ENCODE measurements at places on chromosomes 16 and 17. TPM values are rescaled to one million over a fixed set of nuclear protein-coding genes. Genes with fewer than 3 reads are reported as not detected.
A peak's percentile ranks its signal among the peaks of the same experiment; 100 is the strongest.

- no peaks in the 10 kb centered on the region for H3K27me3 ChIP-seq
- DNase-seq = no peak
- H3K4me1 ChIP-seq = no peaks in the 10 kb centered on the region
- H3K27ac ChIP-seq = no peak overlapping the region
- H3K4me3 ChIP-seq = no peak overlapping the region
- no peaks in the 10 kb centered on the region for H3K36me3 ChIP-seq
Measured at GRCh38 chr17:56506349-56506748, 87.2 kb upstream of the NOG start.

GRCh38 chr17:8692916-8693315, 51.7 kb downstream of the CCDC42 start:
- no peak overlapping the region for H3K27ac ChIP-seq
- no peaks in the 10 kb centered on the region for H3K36me3 ChIP-seq
- no peak overlapping the region for H3K4me3 ChIP-seq

DNA sequence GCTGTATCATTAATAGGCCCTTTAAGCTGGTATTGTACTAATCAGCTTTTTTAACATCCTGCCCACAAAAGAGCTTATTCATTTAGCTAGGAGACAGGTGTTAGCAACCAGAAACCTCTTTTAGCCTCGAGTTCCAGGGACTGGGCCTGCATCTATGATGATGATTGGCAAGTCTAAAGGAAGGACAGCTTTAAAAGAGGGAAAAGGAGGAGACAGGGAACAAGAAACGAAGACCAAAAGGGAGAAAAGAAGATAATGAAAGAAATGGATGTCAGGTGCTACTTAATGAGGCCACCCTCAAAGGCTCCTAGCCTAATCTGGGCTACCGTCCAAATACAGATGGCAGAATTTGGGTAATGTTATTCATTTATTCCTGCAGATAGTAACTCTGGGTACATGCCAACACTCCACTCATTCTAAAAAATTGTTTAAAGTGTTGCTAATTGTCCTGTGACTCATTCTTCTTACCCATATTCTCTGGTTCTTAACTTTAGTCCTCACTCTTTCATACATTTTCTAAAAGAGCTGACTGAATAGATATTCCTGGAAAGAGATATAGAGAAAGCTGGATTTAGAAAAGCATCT, 18.7 kb upstream of the RFFL start:
- peaks cover 64% of the 10 kb centered on the region for H3K4me1 ChIP-seq
- DNase-seq = no peak
- no peak overlapping the region for H3K4me3 ChIP-seq
- H3K27me3 ChIP-seq = no peaks in the 10 kb centered on the region

GRCh38 chr16:72149676-72150464, 22.1 kb downstream of the PMFBP1 start:
- peaks cover 6% of the 10 kb centered on the region for H3K4me1 ChIP-seq
- H3K4me3 ChIP-seq = no peak overlapping the region
- no peak overlapping the region for H3K27ac ChIP-seq
- H3K36me3 ChIP-seq = 0 out of 2 replicates have a peak, but pooled peaks cover 5% of the 10 kb centered on the region
- DNase-seq = peak; percentile 38

DNA sequence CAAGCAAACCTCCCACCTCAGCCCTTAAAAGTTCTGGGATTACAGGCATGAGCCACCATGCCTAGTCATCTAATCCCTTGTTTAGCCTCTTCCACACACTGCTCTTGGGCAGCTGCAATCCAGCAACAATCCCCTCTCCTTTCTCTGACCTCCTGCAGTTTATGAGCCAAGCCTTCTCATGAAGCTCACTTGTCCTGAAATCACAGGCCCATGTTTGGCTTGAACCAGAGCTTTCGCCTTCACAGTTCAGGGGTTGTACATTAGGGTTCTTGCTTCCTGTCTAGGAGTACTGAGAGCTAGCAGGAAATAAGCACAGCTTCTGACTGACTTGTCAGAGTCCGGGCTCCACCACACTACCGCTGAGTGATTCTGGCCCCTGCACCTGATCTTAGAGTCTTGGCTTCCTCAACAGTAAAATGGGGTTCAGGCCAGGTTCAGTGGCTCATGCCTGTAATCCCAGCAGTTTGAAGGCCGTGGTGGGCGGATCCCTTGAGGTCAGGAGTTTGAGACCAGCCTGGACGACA, 16.3 kb downstream of the ERAL1 start:
- DNase-seq = no peak
- H3K4me3 ChIP-seq = no peak overlapping the region
- peak overlapping the region; percentile 60 for H3K27ac ChIP-seq

DNA sequence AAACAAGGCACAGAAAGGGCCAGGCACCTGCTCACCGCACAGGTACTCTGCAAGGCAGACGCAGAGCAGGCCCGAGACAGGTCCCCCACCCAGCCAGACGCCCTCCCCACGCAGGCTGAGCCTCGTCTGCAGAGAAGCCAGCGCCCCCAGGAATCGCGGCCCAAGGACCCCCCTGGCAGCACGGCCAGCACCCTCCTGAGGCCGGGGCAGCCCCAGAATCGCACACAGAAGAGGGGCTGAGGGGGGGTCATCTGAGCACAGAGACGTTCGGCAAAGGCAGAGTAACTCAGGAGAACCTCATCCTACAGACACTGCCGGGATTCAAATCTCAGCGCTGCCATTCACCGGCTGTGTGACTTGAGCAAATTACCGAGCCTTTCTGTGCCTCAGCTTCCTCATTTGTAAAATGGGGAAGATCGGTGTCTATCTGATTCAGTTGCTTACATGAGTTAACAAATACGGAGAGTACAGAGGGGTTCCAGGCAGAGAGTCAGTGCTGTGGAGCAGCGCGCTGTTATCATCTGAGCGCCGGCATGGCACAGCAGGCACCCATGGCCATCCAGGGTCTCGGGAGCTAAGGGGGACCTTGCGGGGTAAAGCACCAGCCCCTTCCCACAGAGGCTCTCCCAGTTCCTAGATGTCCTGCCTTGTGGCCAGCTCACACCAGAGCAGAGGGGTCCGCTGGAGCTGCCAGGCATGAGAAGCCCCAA, 10.4 kb downstream of the EMC6 start:
- H3K36me3 ChIP-seq = no peaks in the 10 kb centered on the region
- no peaks in the 10 kb centered on the region for H3K27me3 ChIP-seq
- H3K27ac ChIP-seq = no peak overlapping the region
- H3K4me1 ChIP-seq = peaks cover 11% of the 10 kb centered on the region
- no peak for DNase-seq
- no peak overlapping the region for H3K4me3 ChIP-seq

DNA sequence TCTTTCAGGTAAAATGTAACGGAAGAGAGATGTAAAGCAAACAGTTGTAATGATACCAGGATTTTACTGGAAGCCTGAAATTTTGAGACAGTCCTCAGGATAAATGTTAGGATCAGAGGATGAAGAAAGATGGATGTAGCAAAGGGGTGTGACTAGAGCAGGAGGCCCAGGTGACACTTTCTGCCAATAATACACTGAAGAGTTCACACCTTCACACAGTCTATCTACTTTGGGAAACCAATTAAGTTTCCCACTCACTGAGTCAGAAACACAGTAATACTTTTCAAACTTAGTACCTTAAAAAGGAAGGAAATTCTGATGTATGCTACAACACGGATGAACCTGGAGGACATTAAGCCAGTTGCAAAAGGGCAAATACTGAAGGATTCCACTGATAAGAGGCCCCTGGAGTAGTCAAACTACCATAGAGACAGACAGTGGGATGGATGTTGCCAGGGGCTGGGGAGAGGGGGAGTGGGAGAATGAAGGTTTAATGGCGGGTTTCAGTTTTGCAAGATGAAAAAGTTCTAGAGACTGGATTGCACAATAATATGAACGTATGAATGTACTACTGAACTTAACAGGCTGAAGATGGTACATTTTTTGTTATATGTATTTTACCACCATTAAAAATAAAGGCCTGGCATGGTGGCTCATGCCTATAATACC, 62.3 kb downstream of the CYTH1 start:
- H3K4me1 ChIP-seq = peaks cover 71% of the 10 kb centered on the region
- peaks cover 8% of the 10 kb centered on the region for H3K27me3 ChIP-seq
- no peak for DNase-seq
- H3K4me3 ChIP-seq = no peak overlapping the region

DNA sequence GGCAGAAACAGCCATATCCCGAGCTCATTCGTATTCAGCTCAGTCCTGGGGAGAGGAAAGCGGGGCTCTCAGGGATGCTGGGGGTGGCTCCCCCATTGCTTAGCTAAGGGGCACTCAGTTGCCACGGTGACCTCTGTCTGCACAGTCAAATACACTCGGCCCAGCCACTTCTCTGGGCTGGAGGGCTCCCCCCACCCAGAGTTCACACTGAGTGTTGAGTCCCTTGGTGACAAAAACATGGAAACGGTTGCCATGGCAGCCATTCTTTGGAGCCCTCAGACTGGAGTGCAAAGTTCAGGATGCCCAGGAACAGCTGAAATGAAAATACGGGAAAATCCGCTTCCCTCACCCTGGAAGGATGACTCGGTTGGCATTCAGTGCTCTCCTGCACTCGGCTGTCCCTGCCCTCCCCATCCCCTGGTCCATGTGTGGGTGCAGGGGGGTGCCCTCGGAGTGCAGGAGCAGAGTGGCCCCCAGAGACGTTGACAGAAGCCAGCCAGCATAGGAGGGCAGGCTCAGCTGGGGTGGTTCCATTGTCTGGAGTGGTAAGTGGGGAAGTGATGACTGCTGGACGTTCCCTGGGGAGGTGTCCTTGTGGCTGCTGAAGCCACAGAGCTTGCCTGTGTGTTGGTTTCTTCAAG, 216.5 kb downstream of the NTN1 start:
- no peak overlapping the region for H3K27ac ChIP-seq
- no peak overlapping the region for H3K4me3 ChIP-seq
- peaks cover 17% of the 10 kb centered on the region for H3K27me3 ChIP-seq
- no peaks in the 10 kb centered on the region for H3K36me3 ChIP-seq

GRCh38 chr16:1034230-1035065, 38.1 kb upstream of the SSTR5 start:
- no peak overlapping the region for H3K27ac ChIP-seq
- H3K27me3 ChIP-seq = no peaks in the 10 kb centered on the region
- no peak overlapping the region for H3K4me3 ChIP-seq
- no peak for DNase-seq
- no peaks in the 10 kb centered on the region for H3K36me3 ChIP-seq
- no peaks in the 10 kb centered on the region for H3K4me1 ChIP-seq

- H3K4me1 ChIP-seq = peaks cover 5% of the 10 kb centered on the region
- H3K27me3 ChIP-seq = no peaks in the 10 kb centered on the region
- DNase-seq = no peak
Measured at GRCh38 chr17:50770346-50770745, 3.0 kb upstream of the ANKRD40CL start.

- peaks cover 26% of the 10 kb centered on the region for H3K4me1 ChIP-seq
- H3K4me3 ChIP-seq = no peak overlapping the region
- H3K27me3 ChIP-seq = no peaks in the 10 kb centered on the region
- H3K27ac ChIP-seq = no peak overlapping the region
- no peaks in the 10 kb centered on the region for H3K36me3 ChIP-seq
Measured at GRCh38 chr17:72187556-72187955, 66.7 kb downstream of the SOX9 start.

GRCh38 chr17:64115043-64115698, 14.8 kb downstream of the ERN1 start:
- no peaks in the 10 kb centered on the region for H3K27me3 ChIP-seq
- no peak overlapping the region for H3K4me3 ChIP-seq
- no peaks in the 10 kb centered on the region for H3K36me3 ChIP-seq
- peaks cover 7% of the 10 kb centered on the region for H3K4me1 ChIP-seq
- no peak overlapping the region for H3K27ac ChIP-seq

DNA sequence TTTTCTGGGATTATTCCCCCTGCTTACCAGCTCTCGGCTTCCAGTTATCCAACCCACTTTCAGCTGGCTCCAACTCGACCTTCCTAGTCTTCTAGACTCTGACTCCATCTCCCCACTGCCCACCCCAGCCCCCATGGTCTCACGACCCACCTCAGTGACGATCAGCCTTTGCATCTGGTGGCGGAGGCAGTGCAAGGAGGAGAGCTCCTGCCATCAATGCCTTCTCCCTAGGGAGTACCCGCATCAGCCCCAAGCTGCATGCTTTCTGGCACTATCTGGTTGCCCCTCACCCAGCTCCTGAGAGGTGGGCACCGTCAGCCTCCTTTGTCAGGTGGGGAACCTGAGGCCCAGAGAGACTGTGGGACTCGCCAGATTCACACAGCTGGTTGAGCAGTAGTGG, 72.6 kb upstream of the RPL38 start:
- H3K4me3 ChIP-seq = no peak overlapping the region
- H3K36me3 ChIP-seq = no peaks in the 10 kb centered on the region
- DNase-seq = no peak
- peaks cover 6% of the 10 kb centered on the region for H3K27me3 ChIP-seq

ERI2 gene
- 18.3 TPM for total RNA-seq

G6PC1 gene
- total RNA-seq = not detected

YBX2 gene
- 26.8 TPM for total RNA-seq

Measured in WTC11 (cell line).